ENCODE measurements at places on chromosomes 12 and 14.

- no peak for DNase-seq
These were observed 53.0 kb downstream of the SSH1 start for GRCh38 chr12:108804271-108804953.

DNA sequence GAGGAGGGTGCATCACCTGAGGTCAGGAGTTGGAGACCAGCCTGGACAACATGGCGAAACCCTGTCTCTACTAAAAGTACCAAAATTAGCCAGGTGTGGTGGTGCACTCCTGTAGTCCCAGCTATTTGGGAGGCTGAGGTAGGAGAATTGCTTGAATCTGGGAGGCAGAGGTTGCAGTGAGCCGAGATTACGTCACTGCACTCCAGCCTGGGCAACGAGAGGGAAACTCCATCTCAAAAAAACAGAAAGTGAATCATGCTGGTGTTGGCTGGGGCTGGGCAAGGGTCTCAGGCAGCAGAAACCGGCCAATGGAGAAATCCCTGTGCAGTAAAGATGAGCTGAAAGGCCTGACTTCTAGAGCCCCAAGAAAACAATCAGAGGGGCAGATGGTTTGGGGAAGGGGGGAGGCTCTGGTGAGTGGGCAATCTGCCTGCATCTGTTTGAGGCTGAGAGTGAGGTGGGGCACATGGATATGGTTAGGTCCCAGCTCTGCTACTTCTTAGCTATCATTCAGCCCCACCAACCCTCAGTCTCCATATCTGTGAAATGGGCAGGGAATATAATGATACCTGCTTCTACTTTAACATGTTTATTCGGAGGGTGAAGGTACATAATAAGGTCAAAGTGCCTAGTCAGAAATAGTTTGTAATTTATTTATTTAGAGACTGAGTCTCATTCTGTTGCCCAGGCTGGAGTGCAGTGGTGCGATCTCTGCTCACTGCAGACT, 21.3 kb upstream of the COX6A1 start:
- DNase-seq = no peak

GRCh38 chr12:14997998-14998397, 25.2 kb downstream of the PDE6H start:
- DNase-seq = no peak

DNA sequence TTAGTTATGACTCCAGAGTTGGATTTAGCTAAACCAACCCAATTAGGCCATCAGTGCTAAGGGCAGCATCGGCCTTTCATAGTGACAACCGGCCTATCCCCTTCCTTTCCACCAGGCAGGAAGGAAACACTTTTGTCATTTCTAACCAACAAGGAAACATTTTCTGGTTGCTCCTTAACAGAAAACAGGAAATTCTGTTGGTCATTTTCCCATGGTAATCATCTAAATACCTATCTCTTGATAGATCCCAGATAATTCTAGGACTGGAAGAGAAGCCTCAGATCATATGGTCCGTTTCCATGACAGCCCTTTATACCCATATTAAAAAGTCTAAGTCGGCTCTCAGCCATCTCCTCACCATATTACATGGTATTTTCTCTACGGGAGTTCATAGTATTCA, 79.2 kb upstream of the USP44 start:
- no peak for DNase-seq

DNA sequence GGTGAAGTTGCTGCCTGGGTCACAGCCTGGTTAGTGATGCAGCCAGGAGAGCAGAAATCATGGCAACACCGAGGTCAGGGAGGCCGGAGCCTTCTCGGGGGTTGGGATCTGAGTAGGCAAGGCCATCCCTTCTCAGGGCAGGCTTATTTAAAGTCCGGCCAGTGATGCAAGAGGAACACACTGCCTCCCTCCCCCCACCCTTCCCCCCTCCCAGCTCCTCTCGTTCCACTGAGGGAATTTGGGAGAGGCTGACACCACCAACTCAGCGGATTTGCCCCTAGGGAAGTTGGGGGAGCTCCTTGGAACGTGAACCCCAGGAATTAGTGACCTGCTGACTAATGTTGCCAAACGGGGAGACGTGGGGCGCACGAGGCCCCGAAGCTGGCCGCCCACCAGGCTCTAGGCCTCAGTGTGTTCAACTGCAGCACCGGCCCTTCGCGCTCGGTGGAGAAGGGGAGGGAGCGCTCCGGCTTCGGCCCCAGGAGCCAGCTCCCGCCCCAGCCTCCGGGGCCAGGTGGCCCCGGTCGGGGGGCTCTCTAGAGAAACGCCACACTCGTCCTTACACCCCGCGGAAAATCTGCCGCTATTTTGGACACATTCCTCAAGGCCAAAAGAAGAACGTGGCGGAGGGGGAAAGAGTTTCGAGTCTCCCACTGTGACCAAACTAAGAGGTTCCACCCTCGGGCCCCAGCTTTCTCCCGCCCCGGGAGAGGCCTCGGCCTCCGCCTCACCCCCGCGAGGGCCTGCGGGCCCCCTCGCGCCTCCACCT, 1.6 kb downstream of the CTDSP2 start:
- DNase-seq = peak; percentile 15

- DNase-seq = no peak
These were observed 10.0 kb downstream of the CDCA4 start for GRCh38 chr14:105010891-105011291.

GRCh38 chr12:119204131-119204530, 25.4 kb downstream of the HSPB8 start:
- no peak for DNase-seq

- DNase-seq = no peak
These were observed 97.2 kb downstream of the ZC3H14 start for GRCh38 chr14:88660056-88660455.

GRCh38 chr14:34262127-34262910, 199.7 kb downstream of the SPTSSA start:
- no peak for DNase-seq

GRCh38 chr14:55583942-55584468, 4.0 kb downstream of the KTN1 start:
- no peak for DNase-seq

DNA sequence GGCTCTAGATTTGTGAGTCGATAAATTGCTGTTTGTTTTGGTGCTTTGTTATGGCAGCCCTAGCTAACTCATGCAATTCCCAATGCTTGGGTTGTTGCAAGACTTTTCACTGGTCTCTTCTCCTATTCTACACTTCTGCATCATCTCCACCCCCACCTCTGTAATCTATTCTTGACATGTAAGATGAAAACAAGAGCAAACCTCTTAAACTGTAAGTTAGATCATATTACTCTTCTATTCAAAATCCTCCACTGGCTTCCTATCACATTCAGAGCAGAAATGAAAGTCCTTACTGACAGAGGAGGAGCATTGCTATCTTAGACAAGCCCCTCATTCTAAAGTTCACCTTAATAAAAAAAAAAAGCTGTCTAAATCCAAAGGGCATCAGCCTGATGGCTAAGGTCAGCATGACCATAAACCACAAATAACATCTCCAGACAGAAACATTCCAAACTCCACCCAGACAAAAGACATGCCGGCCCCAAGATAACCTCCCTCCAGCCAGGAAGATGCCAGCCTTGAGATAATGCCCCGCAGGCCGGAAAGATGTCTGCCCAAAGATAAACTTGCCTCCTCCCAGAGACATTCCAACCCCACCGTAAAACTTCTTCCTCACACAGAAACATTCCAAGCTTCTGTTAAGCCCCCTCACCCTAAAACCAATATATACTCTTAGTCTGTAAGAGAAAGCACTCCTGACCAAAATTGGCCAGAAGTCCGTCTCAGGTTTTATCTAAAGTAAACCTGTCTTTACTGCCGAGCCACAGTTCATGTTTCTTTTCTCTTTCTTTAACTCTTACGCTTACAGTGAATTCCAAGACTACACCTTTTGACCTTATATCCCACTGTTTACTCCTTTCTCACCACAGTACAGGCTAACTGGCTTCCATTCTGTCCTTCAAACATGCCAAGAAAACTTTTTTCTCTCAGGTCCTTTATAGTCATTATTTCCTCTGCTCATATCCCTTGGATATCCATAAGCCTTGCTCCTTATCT, 308.9 kb downstream of the KCNH5 start:
- no peak for DNase-seq
